ENCODE measurements at places on chromosomes 13 and 19. TPM values are rescaled to one million over a fixed set of nuclear protein-coding genes. Genes with fewer than 3 reads are reported as not detected.

- peak overlapping the region; percentile 4 for H3K27ac ChIP-seq
- no peaks in the 10 kb centered on the region for H3K4me1 ChIP-seq
- no peak overlapping the region for H3K4me3 ChIP-seq
- no peaks in the 10 kb centered on the region for H3K27me3 ChIP-seq
- peaks cover 98% of the 10 kb centered on the region for H3K36me3 ChIP-seq
These were observed 50.6 kb downstream of the IPO5 start for GRCh38 chr13:98004107-98004506.

FRY gene
- total RNA-seq = 9.1 TPM

DNA sequence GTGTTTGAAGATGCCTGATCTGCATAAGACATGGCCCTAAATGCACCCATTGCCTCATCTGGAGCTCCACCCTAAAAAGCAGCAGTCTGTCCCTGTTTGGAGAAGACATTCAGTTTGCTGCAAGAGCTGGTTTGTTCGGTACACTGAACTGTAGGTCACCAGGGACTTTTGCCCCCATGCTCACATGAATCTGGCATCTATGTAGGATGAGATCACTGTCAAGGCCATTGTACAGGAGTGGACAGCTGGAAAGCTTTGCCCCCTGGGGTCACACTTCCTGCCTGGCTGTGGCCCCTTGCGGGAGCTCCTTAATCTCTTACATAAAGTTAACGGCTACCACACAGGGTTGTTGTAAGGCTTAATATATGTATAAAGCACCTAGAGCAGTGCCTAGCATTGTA, 73.0 kb downstream of the IPO5 start:
- H3K36me3 ChIP-seq = peaks cover 32% of the 10 kb centered on the region
- no peak overlapping the region for H3K4me3 ChIP-seq
- no peak overlapping the region for H3K27ac ChIP-seq
- H3K4me1 ChIP-seq = peaks cover 4% of the 10 kb centered on the region

STK24 gene
- total RNA-seq = 215 TPM

DNA sequence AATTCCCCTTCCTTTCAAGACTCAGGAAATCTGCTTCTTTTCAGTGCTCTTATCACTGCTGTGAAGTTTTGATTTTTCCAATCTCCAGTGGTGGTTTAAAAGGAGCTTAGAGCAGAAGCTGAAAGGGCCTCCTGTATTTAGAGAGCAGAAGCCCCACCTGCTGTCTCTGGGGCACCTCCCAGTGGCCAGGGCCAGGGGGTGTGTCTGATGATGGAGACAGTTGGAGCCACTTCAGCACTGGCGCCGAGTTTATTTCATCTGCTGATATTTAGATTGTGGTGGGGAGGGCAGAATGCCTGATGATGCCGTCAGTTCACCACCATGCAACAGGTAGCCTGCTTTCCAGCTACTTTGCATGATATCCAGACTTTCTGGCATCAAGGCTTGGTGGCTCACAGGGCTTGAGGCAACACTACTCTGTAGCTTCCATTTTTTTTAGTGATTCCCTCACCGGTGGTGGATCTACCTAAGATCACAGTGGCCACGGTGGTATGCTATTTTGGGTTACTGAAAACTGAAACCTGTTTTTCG, 371.9 kb downstream of the KCNRG start:
- H3K36me3 ChIP-seq = no peaks in the 10 kb centered on the region
- H3K4me1 ChIP-seq = no peaks in the 10 kb centered on the region
- no peak overlapping the region for H3K4me3 ChIP-seq
- H3K27ac ChIP-seq = no peak overlapping the region

GRCh38 chr19:47373246-47374240, 24.4 kb downstream of the DHX34 start:
- H3K27me3 ChIP-seq = no peaks in the 10 kb centered on the region
- H3K27ac ChIP-seq = no peak overlapping the region
- H3K36me3 ChIP-seq = peaks cover 72% of the 10 kb centered on the region
- peaks cover 14% of the 10 kb centered on the region for H3K4me1 ChIP-seq

DNA sequence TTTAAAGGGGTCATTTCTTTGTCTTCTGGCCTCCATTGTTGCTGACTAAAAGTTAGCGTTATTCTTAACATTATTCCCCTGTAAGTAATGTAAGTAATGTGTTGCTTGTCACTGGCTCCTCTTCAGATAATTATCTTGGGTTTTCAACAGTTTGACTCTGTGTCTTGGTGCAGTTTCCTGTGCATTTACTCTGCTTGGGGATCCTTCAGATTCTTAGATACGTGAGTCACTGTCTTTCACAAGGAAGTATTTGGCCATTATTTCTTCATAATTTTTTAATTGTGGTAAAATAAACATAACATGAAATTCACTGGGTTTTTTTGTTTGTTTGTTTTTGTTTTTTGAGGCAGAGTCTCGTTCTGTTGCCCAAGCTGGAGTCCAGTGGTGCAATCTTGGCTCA, 13.5 kb upstream of the OR7D2 start:
- no peak for DNase-seq
- peaks cover 72% of the 10 kb centered on the region for H3K36me3 ChIP-seq
- H3K27ac ChIP-seq = no peak overlapping the region
- H3K4me3 ChIP-seq = no peak overlapping the region

- DNase-seq = no peak
- no peak overlapping the region for H3K27ac ChIP-seq
- H3K36me3 ChIP-seq = no peaks in the 10 kb centered on the region
- no peaks in the 10 kb centered on the region for H3K27me3 ChIP-seq
- no peak overlapping the region for H3K4me3 ChIP-seq
- H3K4me1 ChIP-seq = peaks cover 7% of the 10 kb centered on the region
These were observed 64.0 kb downstream of the IER2 start for GRCh38 chr19:13214036-13214730.

UBE2L5 gene
- not detected for total RNA-seq

- H3K4me1 ChIP-seq = peaks cover 12% of the 10 kb centered on the region
- H3K27me3 ChIP-seq = no peaks in the 10 kb centered on the region
- no peak overlapping the region for H3K4me3 ChIP-seq
These were observed 8.9 kb upstream of the TPM4 start for GRCh38 chr19:16067205-16067938.

- no peak for DNase-seq
- H3K4me1 ChIP-seq = peaks cover 8% of the 10 kb centered on the region
- no peak overlapping the region for H3K4me3 ChIP-seq
- no peaks in the 10 kb centered on the region for H3K27me3 ChIP-seq
These were observed 271.7 kb downstream of the EFNB2 start for GRCh38 chr13:106263801-106264200.

USPL1 gene
- total RNA-seq = 9.8 TPM

GRCh38 chr19:18460900-18461299, 23.0 kb upstream of the ISYNA1 start:
- H3K4me3 ChIP-seq = no peak overlapping the region
- no peaks in the 10 kb centered on the region for H3K27me3 ChIP-seq
- peak; percentile 40 for DNase-seq
- H3K36me3 ChIP-seq = peaks cover 70% of the 10 kb centered on the region
- peaks cover 32% of the 10 kb centered on the region for H3K4me1 ChIP-seq

GRCh38 chr13:26133286-26133685, 81.5 kb upstream of the SHISA2 start:
- H3K4me3 ChIP-seq = no peak overlapping the region
- no peak for DNase-seq
- H3K4me1 ChIP-seq = no peaks in the 10 kb centered on the region
- H3K27ac ChIP-seq = no peak overlapping the region
- peaks cover 12% of the 10 kb centered on the region for H3K27me3 ChIP-seq
- H3K36me3 ChIP-seq = no peaks in the 10 kb centered on the region

- DNase-seq = peak; percentile 83
- H3K36me3 ChIP-seq = peaks cover 29% of the 10 kb centered on the region
- H3K4me3 ChIP-seq = no peak overlapping the region
These were observed 4.5 kb downstream of the FAM174C start for GRCh38 chr19:1279782-1280341.

- no peak overlapping the region for H3K4me3 ChIP-seq
- H3K36me3 ChIP-seq = no peaks in the 10 kb centered on the region
These were observed 211.9 kb downstream of the FGF9 start for GRCh38 chr13:21882766-21883165.

KLHL1 gene
- total RNA-seq = not detected

LTBP4 gene
- 76.4 TPM for total RNA-seq

DNA sequence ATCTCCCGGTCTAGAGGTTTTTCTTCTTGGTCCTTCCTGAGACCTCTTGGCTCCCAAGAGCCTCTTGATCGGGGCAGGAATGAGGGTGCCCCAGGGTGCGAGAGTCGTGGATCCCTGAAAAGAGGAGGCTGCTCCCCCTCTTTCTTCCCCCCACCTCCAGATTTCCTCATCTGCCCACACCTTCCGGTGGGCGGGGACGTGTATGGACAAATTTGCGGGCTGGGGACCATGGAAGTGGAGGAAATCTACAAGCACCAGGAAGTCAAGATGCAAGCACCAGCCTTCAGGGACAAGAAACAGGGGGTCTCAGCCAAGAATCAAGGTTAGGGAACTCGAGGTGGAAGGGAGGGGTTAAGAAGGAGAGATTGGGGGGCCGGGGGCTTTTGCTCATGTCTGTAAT, at the start of gene MCEMP1:
TSS of gene MCEMP1 (plus strand) at position 237 of the 400 bp plus-strand sequence. CDS start at position 268, 31 bp downstream.
- H3K4me3 ChIP-seq = no peak within 1 kb of the TSS
- no peak for DNase-seq
- H3K36me3 ChIP-seq = peaks cover 4% of the 10 kb centered on the region
- H3K27me3 ChIP-seq = no peaks in the 10 kb centered on the region

- peak; percentile 84 for DNase-seq
- H3K4me3 ChIP-seq = no peak overlapping the region
- H3K4me1 ChIP-seq = peaks cover 30% of the 10 kb centered on the region
- H3K27ac ChIP-seq = no peak overlapping the region
- H3K36me3 ChIP-seq = no peaks in the 10 kb centered on the region
These were observed 68.1 kb downstream of the ERCC5 start for GRCh38 chr13:102913914-102914313.

GRCh38 chr19:7188698-7189629, 105.2 kb downstream of the INSR start:
- no peaks in the 10 kb centered on the region for H3K27me3 ChIP-seq
- H3K4me1 ChIP-seq = no peaks in the 10 kb centered on the region
- no peak overlapping the region for H3K4me3 ChIP-seq
- no peak overlapping the region for H3K27ac ChIP-seq

GRCh38 chr19:19371059-19371458, 34.4 kb upstream of the GATAD2A start:
- no peak overlapping the region for H3K4me3 ChIP-seq
- no peak overlapping the region for H3K27ac ChIP-seq
- no peak for DNase-seq
- H3K4me1 ChIP-seq = peaks cover 6% of the 10 kb centered on the region
- no peaks in the 10 kb centered on the region for H3K36me3 ChIP-seq

OR10H1 gene
- not detected for total RNA-seq

GRCh38 chr13:96130818-96131340, 41.0 kb downstream of the HS6ST3 start:
- H3K4me1 ChIP-seq = no peaks in the 10 kb centered on the region
- H3K4me3 ChIP-seq = no peak overlapping the region

DNA sequence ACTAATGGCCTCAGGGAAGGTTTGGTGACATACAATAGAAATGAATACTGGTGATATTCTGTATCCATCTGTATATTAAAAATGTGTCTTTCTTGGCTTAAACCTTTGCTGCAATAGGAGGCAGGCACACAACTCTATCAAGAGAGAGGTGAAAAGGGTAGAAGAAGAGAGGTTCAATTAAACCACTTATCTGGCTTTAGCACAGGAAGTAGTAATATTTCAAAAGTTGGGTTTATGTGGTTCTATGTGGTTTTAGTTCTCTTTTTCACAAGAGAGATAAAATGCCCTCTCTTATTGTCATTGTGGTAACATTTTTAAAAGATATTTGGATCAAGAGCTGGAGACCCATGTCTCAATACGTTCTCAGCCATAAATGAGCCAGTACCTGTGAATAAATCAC, 146.2 kb upstream of the FNDC3A start:
- no peaks in the 10 kb centered on the region for H3K36me3 ChIP-seq
- no peak for DNase-seq
- no peak overlapping the region for H3K27ac ChIP-seq
- no peaks in the 10 kb centered on the region for H3K27me3 ChIP-seq
- H3K4me1 ChIP-seq = peaks cover 8% of the 10 kb centered on the region

KASH5 gene
- not detected for total RNA-seq

- H3K27ac ChIP-seq = peak overlapping the region; percentile 99
- H3K4me1 ChIP-seq = no peaks in the 10 kb centered on the region
- peaks cover 31% of the 10 kb centered on the region for H3K36me3 ChIP-seq
These were observed 462 bp upstream of the MPHOSPH8 start for GRCh38 chr13:19632915-19633478.

MTIF3 gene
- 35.6 TPM for total RNA-seq

DNA sequence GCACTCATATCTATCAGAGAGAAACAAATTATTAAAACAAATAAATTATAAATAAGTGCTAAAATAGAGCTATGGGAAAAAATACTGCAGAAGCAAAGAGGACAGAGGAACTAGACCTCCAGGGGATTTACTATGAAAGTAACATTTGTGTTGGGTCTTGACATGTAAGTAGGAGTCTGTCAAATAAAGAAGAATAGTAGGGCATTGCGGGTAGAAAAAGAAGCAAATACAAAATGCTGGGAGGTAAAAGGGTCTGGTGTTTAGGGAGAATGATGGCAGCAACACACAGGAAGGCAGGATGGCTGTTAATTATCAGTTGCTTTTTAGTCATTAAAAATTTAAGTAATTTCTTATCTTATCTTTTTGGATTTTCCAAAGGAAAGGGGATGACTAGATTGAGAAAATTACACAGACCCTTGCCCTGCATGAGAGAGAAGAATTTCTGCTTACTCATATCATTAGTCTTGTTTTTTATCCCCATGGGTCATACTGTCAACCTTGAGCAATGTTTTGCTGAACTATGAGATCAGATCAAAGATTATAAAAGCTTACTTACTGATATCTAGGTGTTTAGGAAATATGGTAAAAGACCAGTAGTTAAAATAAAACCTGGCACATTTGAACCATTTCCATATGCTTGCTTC, 472.7 kb downstream of the DIAPH3 start:
- H3K27ac ChIP-seq = no peak overlapping the region
- DNase-seq = no peak
- H3K4me1 ChIP-seq = no peaks in the 10 kb centered on the region
- H3K4me3 ChIP-seq = no peak overlapping the region
- no peaks in the 10 kb centered on the region for H3K27me3 ChIP-seq

DNA sequence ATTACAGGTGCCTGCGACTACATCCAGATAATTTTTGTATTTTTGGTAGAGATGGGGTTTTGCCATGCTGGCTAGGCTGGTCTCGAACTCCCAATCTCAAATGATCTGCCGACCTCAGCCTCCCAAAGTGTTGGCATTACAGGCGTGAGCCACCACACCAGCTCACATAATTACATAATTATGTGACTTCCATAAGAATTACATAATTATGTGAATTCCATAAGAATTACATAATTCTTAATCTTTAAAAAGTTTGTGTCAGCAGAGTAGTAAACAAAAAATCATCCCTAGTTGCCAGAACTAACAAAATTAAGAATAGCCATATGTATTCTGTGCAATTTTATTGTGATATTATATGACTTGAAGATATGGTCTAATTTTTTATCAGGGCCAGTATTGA, 25.6 kb downstream of the IFT88 start:
- H3K27ac ChIP-seq = no peak overlapping the region
- no peaks in the 10 kb centered on the region for H3K27me3 ChIP-seq
- H3K4me3 ChIP-seq = no peak overlapping the region
- H3K4me1 ChIP-seq = no peaks in the 10 kb centered on the region

GRCh38 chr13:35818633-35819067, 312.5 kb downstream of the DCLK1 start:
- H3K4me1 ChIP-seq = no peaks in the 10 kb centered on the region
- no peak overlapping the region for H3K4me3 ChIP-seq
- H3K36me3 ChIP-seq = no peaks in the 10 kb centered on the region
- no peak overlapping the region for H3K27ac ChIP-seq

C13orf42 gene
- total RNA-seq = not detected

GRCh38 chr19:15636026-15636425, 4.7 kb upstream of the CYP4F3 start:
- H3K27ac ChIP-seq = no peak overlapping the region
- H3K4me1 ChIP-seq = peaks cover 12% of the 10 kb centered on the region
- H3K27me3 ChIP-seq = no peaks in the 10 kb centered on the region

MEX3D gene
- total RNA-seq = 20.0 TPM
